AG09319 (cell line): ENCODE measurements at places on chromosomes 4 and X.

- no peak for DNase-seq
Observed at GRCh38 chr4:21205821-21206531, 505.7 kb downstream of the PACRGL start.

DNA sequence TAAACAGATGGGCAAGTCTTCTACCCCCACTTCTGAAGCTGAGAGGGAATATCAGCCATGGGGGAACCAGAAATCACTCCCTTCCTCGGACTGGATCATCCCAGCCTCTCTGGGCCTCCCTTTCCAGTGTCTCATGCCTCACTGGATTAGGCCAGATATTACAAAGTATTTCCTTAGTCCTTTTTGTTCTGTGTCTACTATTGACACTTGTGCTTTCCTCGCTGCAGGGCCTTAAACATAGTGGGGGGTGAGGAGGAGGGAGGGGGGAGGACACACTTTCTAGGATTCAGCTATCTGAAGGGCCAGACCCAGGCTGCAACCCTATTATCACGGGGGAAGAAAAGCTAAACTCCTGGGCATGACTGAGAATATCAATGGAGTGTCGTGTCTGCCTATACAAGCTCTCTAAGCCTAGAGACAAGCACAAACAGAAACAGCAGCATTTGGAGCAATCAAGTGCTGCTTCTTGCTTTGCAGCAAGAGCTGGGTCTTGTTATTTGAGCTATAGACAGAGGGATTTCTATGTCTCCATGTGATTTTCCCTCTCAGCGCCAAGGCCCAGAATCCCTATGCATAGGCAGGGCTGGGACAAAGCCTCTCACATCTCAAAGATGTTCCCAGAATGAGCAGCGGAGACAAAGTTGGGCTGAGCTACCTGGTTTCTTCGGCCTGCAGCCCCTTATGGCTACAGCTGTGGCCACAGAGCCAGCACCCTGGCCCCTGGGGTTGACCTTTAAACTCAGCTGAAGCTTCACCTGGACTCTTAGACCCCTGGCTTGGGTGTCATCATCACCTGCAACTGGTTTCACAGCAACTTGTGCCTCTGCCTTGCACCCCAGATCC, 20.2 kb downstream of the PJA1 start:
- no peak for DNase-seq

DNA sequence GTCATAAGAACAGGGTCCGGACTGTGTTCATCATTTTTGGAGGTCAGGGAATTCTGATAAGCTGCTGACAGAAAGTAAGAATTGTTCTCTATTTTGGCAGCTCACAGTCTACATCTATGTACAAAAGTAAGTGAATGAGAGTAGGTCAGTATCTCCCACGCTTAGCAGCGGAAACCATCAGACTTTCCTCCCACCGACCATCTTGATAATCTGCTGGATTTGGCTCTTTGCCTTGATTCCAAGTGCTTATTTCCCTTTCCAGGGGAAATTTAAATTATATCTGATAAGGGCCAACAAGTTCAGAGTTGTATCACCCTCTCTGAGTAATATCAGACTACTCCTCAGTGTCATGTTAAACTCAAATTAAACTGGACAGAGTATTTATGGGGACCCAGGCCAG, 118.0 kb downstream of the CAMK2D start:
- no peak for DNase-seq

DNA sequence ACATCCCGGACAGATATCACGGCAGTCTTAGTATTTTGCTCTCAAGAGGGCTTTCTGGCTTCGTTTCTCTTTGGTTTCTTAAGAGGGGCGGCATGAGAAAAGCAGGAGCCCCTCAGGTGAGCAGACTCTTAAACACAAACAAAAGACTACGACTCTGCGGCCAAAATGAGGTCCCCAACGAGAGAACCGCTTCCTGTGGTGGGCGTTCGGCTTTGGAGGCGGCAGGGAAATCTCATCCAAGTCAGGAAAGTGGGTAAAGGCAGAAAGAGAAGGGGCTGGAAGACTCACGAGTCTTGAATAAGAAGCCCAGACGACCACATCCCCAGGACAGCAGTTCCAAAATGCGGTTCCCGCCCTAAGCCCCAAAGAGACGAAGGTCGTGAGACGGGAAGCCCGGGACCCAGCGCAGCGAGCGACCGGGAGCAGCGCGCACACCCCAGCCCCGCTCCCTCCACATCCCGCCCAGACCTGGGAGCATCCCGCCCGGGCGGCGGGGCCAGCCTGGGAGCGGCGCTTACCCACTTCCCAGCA, 409 bp downstream of the UGDH start:
- DNase-seq = no peak

DNA sequence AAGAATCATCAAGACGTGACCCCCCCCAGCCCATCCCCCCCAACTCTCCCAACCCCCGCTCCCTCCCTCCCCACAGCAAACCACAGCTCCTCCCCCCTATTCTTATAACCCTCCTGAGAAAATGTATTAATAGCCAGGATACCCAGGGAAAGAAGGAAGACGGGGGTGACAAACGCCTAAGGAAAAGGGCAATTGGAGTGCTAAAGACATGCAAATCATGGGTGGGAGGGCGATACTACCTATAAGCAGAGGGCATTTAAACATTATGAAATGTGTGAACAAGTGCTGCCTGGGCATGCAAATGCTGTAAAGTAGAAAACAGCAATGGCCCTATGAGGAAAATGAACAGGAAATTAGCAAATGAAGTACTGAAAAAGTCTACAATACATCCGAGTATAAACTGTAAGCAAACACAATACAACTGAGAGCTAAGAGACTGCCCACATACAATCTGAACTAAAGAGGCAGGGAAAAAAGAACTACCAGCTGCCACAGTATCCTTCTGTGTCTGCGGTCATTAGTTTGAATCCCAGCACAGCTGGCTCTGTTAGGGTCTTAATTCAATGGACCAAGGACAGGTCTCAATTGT, 2.4 kb downstream of the CXXC4 start:
- DNase-seq = no peak
